Activated naive CD4-positive, alpha-beta T cell treated with anti-CD3 and anti-CD28 coated beads, Interleukin-2, amount 50 U/mL, for 72 hours (primary cell): ENCODE measurements at places on chromosomes 2 and 18. TPM values are rescaled to one million over a fixed set of nuclear protein-coding genes. Genes with fewer than 3 reads are reported as not detected.

IL36A gene
- not detected for total RNA-seq

VWC2L gene
- not detected for total RNA-seq

SGPP2 gene
- 1.3 TPM for total RNA-seq

FMNL2 gene
- 8.0 TPM for total RNA-seq

LIMS4 gene
- 0.62 TPM for total RNA-seq

HOXD10 gene
- total RNA-seq = not detected

CFAP53 gene
- total RNA-seq = 0.82 TPM

ZSWIM2 gene
- total RNA-seq = not detected

RBM44 gene
- 1.0 TPM for total RNA-seq

WDR12 gene
- total RNA-seq = 82.5 TPM

LRP2 gene
- total RNA-seq = 0.02 TPM

GRHL1 gene
- 0.59 TPM for total RNA-seq
